ENCODE measurements at places on chromosomes 2 and 18. TPM values are rescaled to one million over a fixed set of nuclear protein-coding genes. Genes with fewer than 3 reads are reported as not detected.

DNA sequence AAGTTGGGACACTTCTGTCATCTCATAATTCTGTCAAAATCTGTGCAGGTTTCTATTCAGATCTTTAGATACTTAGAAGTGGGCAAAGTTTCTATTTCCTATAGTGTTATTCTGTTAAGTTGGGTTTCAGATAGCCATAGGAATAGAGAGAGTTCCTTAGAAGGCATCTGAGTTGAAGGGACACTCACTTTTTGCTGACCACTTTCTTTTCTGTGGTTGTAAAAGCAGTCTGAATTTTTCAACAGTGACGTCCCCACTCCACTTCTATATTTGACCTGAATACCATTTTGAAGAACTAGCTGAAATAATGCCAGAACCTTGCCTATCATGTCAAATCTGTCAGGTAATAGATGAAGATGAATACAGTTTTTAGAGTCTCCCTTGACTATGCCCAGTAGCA, 267.3 kb downstream of the SPAG16 start:
- DNase-seq = no peak

DNA sequence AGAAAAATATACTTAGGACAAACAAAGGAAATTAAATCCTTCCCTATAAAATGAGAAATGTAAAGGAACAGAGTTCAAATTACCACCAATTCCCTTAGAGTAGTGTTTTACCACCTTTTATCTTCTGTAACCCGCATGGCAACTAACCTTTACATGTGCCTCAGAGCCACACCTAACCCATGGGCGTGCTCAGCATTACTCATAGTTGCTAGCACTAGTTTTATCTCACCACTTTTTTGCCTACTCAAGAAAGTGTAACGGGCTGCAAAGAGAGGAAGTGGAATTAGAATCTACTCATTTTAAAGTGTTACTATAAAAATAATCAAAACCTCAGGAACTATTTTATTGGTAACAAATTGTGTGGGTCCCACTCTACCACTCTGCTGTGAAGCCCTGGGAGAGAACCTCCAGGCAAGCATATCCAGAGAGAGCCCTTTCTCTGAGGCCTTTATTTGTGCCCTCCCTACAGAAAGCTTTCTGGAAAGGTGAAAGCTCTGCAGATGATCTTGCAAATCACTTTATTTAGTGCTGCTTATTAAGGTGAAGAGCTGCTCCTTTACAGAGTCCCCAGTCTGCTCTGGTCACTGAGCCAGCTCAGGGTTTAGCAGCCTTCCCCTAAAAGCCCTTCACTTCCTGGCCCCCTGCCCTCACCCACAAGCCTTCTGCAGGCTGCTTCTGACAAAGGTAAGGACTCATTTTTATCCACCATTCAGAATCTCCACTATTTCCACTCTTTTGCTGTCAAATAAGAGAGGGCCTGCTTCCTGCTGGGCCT, 98.8 kb downstream of the TRABD2A start:
- DNase-seq = no peak

- no peak for DNase-seq
Observed at GRCh38 chr2:28586867-28587266, 91.0 kb downstream of the PLB1 start.

DNA sequence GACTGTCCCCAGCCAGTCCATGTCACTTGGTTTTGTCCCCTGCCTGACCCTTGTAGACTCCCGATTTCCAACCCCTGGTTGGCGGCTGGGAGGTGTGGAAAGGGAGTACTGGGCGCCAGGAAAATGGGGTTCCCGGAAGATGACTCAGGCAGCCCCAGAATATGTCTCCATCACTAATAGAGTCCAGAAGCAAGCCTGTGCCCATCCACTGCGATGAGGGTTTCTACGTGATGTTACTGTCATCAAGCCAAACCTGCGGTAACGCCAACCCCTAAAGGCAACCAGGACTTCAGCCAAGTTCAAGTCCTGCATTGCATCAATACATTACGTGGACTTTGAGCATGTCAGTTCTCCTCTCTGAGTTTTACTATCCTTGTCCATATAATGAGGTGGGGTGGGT, 62.0 kb upstream of the TAF1B start:
- DNase-seq = no peak

DNA sequence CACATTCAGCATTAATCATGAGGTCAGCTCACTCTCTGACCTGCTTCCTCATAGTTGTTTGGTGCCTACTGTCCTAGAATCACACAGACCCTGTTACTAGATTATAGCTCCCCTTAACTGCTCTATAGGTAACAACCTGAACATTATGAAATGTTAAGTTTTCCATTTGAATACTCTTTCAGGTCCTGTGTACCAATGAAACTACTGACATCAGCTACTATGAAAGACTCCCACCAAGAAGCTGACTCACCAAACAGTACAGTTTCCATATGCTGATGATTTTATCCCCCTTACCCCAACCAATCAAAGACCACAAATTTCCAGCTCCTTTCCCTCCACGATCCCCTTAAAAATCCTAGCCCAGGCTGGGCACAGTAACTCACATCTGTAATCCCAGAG, 56.3 kb downstream of the SRBD1 start:
- DNase-seq = no peak

DNA sequence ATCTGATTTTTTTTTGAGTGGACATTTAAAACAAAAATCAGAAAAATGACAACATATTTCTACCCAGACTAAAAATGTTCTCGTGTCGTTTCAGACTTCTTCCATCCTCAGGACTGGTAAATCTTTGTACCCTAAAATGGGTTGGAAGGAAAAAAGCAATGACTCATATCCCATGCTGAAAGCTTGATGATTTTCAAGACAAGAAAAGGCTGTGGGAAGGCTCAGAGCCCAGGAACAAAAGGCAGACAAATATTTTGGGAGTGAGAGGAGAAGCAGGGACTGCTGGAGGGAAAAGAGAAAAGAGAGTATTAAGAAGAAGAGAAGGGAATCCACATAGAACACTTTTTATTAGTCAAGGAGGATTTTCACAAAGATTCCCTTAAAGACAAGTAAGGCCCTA, 77.1 kb upstream of the CTAGE1 start:
- DNase-seq = no peak

GRCh38 chr2:15968280-15969178, 28.2 kb downstream of the MYCN start:
- no peak for DNase-seq

- DNase-seq = no peak
Observed at GRCh38 chr2:64092502-64092901, 51.7 kb downstream of the PELI1 start.

GRCh38 chr18:44638811-44639210, 41.9 kb upstream of the SETBP1 start:
- DNase-seq = no peak

DNA sequence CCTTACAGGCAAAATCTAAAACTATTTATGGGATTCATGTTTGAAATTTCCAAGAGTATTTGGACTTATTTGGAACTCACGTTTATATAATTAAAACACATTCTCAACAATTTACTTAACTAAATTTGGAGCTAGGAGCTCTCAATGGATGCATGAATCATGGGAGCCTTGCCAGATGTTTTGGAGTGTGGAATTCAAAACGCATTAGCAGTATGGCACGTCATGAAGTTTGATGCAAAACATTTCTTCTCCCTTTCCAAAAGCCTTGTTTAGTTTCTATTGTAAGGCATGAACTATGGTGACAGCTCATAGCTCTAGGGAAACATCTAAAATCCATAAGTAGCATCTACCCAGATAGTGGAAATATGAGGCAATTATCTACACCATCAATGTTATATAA, 701.6 kb downstream of the SATB2 start:
- DNase-seq = no peak

DNA sequence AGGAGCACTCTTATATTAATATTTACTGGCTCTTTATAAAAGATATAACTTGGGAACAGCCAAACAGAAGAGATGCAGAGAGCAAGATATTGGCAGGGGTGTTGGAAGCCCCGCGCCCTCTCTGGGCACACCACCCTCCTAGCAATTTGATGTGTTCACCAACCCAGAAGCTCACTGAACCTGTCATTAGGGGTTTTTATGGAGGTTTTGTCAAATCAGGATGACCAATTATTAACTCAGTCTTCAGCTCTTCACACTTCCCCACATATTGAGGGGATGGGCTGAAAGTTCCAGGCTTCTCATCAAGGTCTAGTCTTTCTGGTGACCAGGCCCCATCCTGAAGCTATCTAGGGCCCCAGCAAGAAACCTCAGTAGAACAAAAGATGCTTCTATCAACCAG, 10.9 kb upstream of the INO80D start:
- no peak for DNase-seq

GRCh38 chr18:75474332-75474731, 46.8 kb upstream of the SMIM21 start:
- DNase-seq = no peak

DNA sequence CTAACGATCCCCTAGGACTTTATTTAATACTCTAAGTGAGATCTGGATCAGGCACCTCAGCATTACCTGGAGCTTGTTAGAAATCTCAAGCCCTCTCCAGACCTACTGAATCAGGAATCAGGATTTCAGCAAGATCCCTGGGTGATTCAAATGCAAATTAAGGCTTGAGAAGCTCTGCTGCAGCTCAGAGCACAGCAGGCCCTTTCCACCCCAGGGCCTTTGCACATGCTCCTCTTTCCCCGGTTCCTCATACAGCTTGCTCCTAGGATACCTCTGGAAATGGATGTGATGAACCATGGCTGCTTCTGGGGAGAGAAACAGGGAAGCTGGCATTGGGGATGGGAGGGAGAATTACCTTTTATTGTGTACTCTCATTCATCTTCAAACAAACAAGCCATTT, 40.3 kb upstream of the MGAT4A start:
- DNase-seq = no peak

GRCh38 chr2:38765149-38765548, 12.9 kb upstream of the GEMIN6 start:
- DNase-seq = no peak

DNA sequence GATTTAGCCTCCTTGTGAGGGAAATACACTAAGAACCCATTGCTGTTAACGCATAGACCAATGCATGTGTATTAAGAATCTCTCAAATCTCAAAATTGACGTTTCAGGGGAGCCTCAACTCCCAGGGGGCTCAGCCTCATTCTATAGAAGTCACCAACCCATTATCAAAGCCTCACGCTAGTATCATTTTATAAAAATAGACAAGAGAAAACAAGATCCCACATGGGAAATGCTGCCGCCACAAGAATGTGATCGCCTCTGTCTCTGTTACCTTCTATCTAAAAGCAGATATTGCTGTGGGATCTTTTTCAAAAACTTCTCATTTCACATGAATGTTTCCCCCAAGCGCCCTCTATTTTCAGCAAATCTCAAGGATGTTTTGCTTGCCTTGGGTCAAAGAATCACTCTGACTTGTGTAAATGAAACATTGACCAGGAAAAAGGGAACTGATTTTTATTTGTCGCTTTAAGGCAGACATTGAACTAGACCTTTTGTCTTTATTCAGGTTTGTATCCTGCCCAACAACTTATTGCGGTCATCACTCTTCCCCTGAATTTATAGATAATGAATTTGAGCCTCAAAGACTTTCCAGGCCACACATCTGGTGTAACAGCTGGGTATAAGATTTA, 679.0 kb upstream of the ID2 start:
- no peak for DNase-seq

GRCh38 chr2:239114616-239115265, 266.9 kb downstream of the TWIST2 start:
- DNase-seq = no peak

DNA sequence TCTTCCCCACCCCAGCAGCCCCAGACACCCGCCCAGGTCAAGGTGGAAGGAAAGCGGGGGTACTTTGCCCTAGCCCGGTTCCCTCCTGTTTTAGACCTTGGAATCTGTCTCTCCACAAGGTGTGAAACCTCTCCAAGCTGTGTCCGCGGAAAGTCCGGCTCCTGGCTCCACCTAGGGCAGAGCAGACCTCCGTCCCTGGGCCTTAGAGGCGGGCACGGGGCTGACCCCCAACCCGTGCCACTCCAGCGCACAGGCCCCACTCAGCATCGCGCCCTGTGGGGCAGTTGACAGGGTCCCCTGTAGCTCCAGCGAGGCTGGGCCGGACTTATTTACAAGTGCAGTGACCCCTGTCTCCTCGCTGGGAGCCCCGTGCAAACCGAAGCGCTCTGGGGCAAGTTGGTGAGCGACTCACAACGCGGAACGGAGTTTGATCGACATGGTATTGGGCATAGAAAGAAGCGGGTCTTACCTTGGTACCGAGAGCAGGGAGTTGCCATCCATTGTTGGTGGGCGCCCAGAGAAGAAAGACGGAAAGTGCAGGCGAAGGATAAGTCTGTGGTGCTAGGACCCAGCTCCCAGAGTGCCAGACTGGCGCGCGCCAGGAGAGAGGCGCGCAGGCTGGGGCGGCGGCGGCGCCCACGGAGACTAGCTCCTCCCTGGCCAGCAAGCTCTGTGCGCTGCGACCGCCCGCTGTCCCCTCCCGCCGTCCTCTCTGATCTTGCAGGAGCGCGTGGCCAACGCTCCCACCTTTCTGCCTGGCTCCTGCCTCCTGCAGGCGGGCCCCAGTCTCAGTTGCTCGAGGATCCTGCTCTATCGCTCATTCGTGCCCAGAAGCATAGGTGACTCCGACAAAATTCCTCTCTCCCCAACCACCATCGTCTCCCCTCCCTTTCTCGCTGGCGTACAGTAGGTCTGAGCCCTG, at the start of gene SPHKAP:
TSS of gene SPHKAP (minus strand) at position 590 of the 922 bp plus-strand sequence. CDS start at position 501, 89 bp downstream.
- no peak for DNase-seq

Gene ANKRD30B
- total RNA-seq = not detected

Gene RAB27B
- 0.13 TPM for total RNA-seq

Gene ELOA2
- total RNA-seq = not detected

Gene COL6A3
- total RNA-seq = 0.14 TPM

Gene MC2R
- not detected for total RNA-seq

Gene CNDP1
- not detected for total RNA-seq

Gene WDR33
- total RNA-seq = 27.0 TPM

Gene GFPT1
- 36.1 TPM for total RNA-seq

All from pulmonary artery endothelial cell (primary cell).